Cortex of kidney (tissue), 1 donor: ENCODE measurements at places on chromosomes 3 and 15.

GRCh38 chr15:33710748-33711147 lies 257.5 kb upstream of the CHRM5 start:
- no peak for DNase-seq

- no peak for DNase-seq
These were observed 7.1 kb upstream of the TP63 start for GRCh38 chr3:189624130-189624529.

DNA sequence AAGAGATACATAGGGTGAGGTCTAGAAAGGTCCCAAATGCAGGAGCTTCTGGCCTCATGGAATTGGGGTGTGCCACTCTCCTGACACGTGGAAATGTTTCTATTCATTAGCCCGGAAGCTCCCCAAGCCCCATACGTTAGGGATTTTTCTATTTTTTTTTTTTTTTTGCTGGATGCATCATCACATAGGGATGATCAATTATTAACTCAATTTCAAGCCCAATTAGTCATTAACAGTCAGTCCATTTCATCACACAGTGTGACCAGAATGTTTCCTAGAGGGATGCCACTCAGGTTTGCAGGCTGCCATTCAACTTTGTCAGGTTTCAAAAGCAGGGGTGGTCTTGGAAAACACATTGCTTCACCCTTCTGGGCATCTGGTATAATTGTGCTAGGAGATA lies 40.7 kb upstream of the MKRN3 start:
- no peak for DNase-seq

DNA sequence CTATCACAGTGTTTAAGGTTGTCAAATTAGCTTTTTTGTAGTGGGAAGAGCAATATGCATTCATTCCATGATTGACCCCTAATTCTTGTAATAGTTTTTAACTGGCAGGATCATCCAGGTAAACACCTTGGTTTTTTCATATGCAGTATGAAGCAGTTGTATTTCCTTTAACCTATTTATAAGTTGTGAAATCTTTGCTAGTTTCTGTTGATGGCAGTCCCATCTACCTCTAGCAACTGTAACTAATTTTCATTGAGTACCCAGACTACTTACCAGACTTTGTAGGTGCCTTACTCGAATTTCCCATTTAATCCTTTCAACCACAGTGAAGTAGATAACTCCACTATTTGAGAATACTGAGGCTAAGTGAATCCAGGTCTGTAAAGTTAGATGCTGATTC lies 6.1 kb downstream of the FXR1 start:
- DNase-seq: no peak

- DNase-seq: no peak
These were observed 6.0 kb downstream of the UNC13C start for GRCh38 chr15:53984221-53984620.
